ENCODE measurements at places on chromosomes 13 and 19. TPM values are rescaled to one million over a fixed set of nuclear protein-coding genes. Genes with fewer than 3 reads are reported as not detected.
A peak's percentile ranks its signal among the peaks of the same experiment; 100 is the strongest.

DNA sequence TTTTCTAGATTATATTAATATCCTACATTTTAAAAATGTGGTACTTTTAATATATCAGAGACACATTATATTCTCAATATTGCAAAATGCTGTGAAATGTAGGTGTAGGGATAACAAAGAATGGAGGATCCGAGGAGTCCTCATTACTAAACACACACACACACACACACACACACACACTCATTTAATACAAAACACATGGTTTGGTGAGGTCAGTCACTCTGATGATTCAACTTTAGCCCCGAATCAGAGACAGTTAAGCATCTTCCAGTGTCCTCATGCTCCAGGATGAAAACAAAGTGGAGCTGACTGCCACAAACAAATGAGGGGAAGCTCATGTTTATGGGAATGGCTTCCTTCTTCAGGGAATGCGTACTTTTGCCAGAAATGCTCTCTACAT, 147.5 kb downstream of the CYSLTR2 start:
- peak; percentile 85 for DNase-seq

Gene BLOC1S3
- total RNA-seq = 5.8 TPM

- no peak for DNase-seq
Measured at GRCh38 chr19:6044056-6044805, 66.1 kb downstream of the RFX2 start.

DNA sequence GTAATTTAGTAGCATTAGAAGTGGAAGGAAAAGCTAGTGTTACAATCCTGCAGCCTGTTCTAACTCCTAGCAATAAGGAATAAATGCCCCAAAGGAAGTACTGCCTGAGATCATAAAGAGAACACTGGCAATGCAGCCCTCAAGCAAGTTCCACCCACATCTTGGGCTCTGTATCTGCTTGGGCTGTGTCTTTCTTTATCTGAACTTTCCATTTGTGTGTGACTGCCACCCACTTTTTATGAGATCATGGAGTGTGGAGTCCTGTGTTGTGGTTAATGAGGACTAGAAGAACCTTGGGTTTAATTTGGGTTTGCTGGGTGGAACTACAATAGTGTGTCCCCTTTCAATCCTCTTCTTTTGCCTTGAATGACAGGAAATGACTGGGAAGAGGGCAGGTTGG, 38.2 kb downstream of the RFXAP start:
- no peak for DNase-seq

DNA sequence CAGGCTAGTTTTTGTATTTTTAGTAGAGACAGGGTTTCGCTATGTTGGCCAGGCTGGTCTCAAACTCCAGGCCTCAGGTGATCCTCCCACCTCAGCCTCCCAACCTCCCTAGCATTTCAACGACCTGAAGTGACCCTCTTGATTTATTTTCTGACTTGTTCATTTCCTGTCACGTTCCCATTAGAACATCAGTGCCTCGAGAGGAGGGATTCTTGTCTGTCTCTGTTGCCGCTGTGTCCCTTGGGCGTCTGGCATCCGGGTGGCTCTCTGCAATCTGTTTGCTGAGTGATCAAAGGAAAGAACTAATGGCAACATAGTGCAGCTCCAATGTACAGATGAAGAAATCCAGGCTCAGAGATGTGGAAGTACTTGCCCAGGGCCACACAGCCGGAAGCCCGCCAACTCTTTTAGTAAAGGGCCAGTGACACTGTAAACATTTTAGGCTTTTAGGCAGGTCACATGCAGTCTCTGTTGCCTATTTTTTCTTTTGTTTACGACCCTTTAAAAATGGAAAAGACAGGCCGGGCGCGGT, 47.5 kb downstream of the NFIC start:
- peak; percentile 30 for DNase-seq

DNA sequence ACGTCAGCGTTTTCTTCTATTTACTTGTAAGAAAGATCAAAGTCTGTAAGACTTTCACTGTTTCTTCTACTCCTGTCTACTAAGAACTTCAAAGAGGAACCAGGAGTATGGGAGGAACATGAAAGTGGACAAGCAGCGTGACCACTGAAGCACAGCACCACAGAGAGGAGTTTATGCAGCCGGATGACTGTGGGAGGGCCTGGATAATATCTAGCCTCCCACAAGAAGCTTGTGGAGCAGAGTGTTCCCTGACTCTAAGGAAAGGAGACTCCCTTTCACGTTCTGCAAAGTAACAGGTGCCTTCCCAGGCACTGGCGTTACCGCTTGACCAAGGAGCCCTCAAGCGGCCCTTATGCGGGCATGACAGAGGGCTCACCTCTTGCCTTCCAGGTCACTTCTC, 83.6 kb upstream of the PDCD5 start:
- no peak for DNase-seq

GRCh38 chr13:35163674-35164073, 221.6 kb downstream of the NBEA start:
- DNase-seq = no peak

DNA sequence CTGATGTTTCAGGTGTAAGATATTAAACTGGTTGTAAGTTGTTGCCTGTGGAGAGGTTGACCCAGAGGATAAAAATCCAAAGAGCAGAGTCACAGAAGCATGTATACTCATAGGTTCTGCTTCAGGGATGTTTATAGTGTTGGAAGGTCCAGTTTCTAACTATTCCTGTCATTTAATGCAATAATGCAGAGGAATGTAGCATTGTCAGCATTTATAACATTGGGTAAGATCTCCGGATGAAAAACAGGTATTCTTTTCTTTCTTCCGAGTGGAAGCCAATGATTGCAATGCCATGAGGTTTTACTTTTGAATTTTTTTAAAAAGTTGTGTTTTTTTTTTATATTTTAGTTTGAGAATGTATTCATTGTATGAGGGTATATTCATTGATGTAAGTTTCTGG, 771.0 kb downstream of the PCDH9 start:
- no peak for DNase-seq

Gene CEACAM6
- total RNA-seq = not detected

DNA sequence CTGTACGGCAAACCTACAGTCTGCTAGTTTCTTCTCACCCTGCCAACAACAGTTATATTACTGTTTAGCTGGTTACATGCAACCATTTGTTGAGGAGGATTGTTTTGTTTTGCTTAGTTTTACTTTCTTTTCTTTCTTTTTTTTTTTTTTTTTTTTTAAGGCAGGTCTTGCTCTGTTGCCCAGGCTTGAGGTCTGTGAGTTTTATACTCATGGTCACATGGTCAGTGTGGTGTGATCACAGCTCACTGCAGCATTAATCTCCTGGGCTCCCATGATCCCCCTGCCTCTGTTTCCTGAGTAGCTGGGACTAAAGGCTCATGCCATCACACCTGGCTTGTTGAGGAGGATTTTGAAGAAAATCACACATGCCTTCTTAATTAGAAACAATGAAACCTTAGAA, 505.6 kb downstream of the GPC5 start:
- DNase-seq = no peak

GRCh38 chr13:114088863-114089262, 43.6 kb downstream of the RASA3 start:
- DNase-seq = no peak

DNA sequence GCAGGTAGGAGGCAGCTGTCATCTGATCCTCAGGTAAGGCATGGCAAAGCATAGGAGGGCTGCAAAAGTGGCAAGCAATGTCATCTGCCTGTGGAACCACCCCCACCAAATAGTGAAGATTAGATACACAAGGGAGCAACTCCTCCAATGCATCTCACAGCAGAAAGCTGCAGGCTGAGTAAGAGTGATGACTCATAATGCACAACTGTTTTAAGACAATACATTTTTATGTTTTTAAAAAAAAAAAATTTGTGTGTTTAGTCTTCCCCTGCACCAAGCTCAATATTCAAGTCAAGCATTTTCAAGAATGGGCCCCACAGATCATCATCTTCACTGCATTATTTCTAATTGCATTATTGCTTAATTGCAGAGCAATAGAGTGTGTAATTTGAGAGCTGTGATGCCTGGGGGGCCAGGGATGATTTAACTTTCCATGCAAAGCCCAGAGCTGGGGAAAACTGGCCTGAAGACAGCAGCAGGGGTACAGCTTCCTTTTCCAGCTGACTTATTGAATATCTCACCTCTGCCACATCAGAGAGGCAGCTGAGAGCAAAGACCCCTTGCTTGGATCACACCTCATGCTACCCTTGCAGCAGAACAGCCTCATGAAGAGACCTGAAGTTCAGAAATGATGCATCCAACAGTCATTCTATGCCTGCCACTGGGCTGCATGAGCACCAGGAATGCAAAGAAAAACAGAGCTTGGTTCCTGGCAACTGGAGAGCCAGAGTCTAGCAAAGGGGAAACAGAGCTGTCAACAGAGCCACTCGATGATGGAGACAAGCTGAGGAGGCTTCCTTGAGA, 22.7 kb upstream of the POP4 start:
- no peak for DNase-seq

GRCh38 chr13:103275081-103275480, 208.9 kb upstream of the SLC10A2 start:
- no peak for DNase-seq

DNA sequence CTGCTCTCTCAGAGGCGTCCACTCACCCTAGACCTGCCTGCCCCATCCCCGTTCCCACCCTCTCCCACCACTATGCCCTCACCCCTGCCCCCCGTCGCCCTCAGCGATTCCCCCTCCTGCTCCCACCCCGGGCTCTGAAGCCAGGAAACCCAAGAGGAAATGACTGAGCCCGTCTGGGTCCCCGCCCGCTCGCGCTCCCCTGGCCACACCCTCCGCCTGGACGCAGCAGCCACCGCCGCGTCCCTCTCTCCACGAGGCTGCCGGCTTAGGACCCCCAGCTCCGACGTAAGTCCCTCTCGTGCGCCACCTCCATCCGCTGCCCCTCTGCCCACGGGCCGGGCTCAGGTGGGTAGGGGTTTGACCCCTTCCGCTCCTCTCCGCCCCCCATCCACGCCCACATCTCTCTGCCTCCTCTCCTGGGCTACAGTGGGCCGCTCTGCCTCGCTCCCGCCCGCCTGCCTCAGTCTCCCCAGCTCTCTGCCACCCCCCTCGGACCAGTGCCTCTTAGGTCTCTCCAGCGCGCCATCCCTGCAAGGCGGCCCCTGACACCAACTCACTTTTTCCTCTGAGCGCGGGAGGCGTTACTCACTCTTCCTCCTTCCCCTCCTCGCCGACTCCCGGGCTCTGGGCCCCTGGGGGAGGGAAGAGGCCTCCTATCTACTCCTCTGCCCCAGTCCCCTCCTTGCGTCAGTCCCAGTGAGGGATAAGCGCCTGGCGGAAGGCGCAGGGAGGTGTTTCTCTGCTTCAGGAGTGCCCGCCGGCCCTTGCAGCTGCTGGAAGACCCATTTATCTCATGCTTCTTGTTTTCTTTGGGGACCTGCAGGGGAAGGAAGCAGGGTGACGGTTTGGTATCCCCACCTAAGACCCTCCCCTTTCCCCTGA, at the start of gene FXYD5:
FXYD5 (plus strand) TSS at position 211 of the 882 bp plus-strand sequence. CDS start 816 bp downstream, outside the sequence.
- peak; percentile 82 for DNase-seq

Gene DACH1
- 0.43 TPM for total RNA-seq

Gene RASL11A
- 4.7 TPM for total RNA-seq

DNA sequence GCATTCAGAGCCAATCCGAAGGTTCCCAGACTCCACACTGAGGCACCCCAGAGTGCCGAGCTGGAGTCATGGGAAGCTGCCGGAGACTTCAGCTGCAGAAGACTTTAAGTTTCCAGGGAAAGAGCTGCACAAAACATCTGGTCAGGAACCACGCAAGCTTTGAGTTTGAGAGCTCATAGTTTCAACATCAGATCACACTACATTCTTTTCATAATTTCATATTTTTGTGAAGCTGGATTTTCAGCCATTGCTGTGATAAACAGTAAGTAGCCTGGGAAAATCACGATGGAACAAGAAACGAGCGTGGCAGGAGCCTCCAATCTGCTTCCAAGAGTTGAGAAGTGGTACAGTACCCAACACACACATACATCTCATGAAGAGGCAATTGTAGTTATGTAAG, 25.5 kb upstream of the ATP12A start:
- peak; percentile 77 for DNase-seq

GRCh38 chr13:34411177-34411576, 530.9 kb upstream of the NBEA start:
- DNase-seq = no peak

- no peak for DNase-seq
Measured at GRCh38 chr13:93614776-93615175, 388.2 kb downstream of the GPC6 start.

Gene EEF1AKMT1
- total RNA-seq = 10.6 TPM

Gene HNRNPM
- 41.9 TPM for total RNA-seq

GRCh38 chr19:30332445-30333234, 39.5 kb upstream of the ZNF536 start:
- DNase-seq = no peak

DNA sequence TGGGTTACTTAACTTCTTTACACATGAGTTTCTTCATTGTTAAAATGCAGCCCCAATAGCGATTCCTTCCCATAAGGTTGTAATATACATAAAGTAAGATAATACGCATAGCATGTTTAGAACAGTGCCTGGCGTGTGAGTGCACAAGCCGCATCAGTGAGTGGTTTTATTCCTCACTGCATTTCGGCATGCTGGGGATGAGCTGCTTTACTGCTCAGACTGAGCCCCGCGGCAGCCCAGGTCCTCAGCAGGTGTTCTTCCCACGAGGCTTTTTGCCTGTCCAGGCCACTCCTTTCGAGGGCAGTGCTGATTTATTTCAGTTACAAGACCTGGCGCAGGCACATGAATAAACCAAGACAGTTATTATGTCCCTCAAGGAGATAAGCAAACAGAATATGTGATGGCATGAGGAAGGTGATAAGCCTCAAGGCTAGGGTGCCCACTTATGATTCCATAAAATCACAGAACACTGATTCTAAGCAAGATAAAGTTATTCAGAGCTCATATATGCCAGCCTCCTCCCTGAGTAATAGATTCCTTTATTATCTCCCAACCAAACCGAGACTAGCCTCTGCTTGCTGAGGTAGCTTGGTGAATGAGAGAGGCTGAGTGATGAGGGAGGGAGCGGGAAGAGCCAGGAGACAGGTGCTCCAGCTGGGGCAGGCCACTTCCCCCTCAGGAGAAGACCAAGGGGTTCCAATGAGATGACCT, 505.5 kb downstream of the DIAPH3 start:
- no peak for DNase-seq

DNA sequence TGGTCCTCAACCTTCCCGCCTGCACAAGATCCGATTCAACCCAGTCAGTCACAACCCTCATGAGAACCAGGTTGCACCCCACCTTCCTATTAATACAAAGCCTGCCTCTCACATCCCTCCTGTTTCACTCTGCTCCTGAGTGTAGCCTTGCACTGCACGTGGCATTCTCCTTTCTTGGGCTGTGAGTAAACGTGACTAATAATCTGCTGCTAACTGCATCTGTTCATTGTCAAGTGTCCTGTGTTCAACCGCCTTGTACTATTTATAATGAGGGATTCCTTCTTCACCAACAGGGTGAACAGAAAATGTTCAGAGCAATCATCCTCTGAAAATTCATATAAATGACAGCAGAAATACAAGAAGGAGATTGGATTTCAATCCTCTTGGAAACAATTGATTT, 1608.2 kb downstream of the SLITRK5 start:
- no peak for DNase-seq

Gene ZNF440
- total RNA-seq = 6.8 TPM

DNA sequence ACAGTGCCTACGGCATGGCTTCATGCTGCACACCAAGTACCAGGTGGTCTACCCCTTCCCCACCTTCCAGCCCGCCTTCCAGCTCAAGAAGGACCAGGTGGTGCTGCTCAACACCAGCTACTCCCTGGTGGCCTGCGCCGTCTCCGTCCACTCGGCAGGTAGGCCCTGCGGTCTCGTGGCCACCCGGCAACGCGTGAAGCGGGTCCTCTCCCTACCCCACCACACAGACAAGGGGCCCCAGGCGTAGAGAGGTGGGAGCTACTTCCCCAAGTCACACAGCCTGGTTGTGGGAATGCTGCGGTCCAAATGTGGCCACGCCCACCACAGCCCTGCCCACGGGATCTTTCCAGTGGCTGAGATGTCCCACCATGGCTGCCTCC, 4.0 kb downstream of the DCAF15 start:
- DNase-seq = no peak

Measured in fibroblast of villous mesenchyme (primary cell).